ENCODE measurements at places on chromosomes 4 and X.
A peak's percentile ranks its signal among the peaks of the same experiment; 100 is the strongest.

- DNase-seq, result peak; percentile 21
These were observed 67.3 kb downstream of the PDLIM5 start for GRCh38 chr4:94519019-94519418.

DNA sequence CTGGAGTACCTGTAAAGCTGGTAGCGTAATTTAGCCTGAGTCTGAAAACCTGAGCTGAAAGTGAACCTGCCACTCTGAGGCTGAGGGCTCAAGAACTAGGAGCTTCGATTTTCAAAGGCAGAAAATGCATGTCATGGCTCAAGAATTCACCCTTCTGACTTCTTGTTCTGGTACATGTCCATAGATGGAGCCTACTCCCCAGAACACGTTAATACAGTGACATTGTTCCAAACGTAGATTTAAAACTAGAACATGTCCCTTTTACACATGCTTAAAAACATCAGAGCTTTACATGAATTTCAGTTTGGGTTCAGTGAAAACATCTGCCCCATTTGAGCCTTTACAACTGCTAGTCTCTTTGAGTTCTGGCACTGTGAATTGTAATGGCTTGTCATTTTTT lies 115.5 kb upstream of the WDR1 start:
- DNase-seq, result no peak

GRCh38 chr4:83661359-83661758 lies 125.5 kb downstream of the GPAT3 start:
- DNase-seq, result no peak

DNA sequence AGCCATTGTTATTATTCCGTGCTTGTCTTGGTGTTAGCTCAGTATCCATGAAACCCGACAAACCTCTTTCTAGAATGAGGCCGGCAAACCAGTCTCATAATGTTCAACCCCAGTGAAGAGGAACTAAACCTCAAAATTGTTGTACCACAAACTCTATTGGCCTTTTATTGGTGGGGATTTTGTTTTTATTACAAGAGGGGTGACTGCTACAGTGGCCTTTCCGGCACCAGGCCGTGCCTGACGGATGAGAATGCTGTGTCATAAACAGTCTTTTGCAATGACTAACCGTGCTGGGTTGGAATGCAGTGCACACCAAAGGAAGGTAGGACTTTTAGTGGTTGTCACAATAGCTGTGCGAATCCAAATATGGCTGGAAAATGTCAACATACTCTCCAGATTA lies 60.8 kb downstream of the SHROOM2 start:
- peak; percentile 10 for DNase-seq

GRCh38 chrX:111411557-111411956 lies 435 bp downstream of the DCX start:
- no peak for DNase-seq

GRCh38 chrX:123736333-123736921 lies 3.6 kb upstream of the THOC2 start:
- no peak for DNase-seq

GRCh38 chrX:51665981-51666380 lies 16.6 kb downstream of the CENPVL2 start:
- no peak for DNase-seq

- DNase-seq, result no peak
These were observed at the start of gene CDS1 for GRCh38 chr4:84582988-84583875. CDS1 (plus strand) TSS chr4:84583127; CDS start chr4:84583402, 275 bp downstream.

GRCh38 chr4:173214661-173215060 lies 46.0 kb downstream of the GALNT7 start:
- DNase-seq, result no peak

DNA sequence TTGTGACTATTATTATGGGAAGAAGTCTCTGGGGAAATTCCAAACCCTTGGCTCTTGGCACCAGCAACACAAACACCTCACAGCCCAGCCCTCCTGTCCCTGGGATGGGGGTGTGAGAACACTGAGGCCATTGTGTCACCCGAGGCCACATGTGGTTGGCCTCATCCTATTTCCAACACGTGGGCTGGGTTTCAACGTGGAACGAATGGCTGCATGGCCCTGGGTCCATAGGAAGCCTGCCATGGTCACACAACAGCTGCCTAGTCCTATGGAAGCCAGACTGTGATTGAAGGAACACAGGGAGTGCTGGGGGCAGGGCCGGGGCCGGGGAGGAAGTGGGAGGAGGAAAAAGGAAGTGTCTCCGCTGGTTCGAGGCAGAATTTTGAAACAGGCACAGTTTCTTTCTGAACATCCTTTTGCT lies 10.0 kb downstream of the CLCN4 start:
- peak; percentile 61 for DNase-seq

GRCh38 chr4:41267997-41268396 lies 11.3 kb downstream of the UCHL1 start:
- no peak for DNase-seq

DNA sequence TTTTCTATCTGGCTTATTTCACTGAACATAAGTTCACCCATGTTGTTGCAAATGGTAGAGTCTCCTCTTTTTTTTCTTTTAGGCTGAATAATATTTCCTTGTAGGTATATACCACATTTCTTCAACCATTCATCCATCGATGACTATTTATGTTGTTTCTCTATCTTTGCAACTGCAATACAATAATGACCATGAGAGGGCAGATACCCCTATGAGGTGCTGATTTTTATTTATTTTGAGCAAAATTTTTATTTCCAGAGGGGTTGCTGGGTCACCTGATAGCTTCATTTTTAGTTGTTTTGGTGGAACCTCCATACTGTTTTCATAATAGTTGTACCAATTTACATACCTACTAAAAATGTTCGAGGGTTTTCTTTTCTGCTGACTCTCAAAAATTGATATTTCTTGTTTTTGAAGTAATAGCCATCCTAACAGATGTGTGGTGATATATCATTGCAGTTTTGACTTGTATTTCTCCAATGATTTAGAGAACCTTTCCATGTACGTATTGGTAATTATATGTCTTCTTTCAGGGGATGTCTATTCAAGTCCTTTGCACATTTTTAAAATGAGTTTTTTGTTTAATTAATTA lies 1697.0 kb downstream of the PCDH7 start:
- DNase-seq, result no peak

GRCh38 chr4:166078383-166078782 lies 205.3 kb downstream of the TLL1 start:
- DNase-seq, result no peak

DNA sequence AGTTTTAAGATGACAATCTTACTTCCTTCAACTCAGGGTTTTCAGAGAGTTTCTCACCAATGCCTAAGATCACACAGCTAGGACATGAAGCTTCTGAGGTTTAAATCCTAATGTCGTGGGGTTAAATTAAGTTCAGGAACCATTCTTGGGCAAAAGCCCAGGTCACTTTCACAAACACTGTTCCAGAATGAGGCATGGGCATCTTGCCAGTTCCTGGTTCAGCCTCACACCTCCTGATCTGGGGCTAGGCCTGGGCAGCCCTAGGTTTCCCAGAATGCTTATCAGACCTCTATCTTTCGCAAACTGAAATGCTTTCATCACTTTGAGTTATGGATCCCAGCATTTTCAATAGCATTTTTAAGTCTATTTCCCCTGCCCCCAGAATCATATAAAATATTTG lies 224.8 kb upstream of the EDA2R start:
- DNase-seq, result no peak

DNA sequence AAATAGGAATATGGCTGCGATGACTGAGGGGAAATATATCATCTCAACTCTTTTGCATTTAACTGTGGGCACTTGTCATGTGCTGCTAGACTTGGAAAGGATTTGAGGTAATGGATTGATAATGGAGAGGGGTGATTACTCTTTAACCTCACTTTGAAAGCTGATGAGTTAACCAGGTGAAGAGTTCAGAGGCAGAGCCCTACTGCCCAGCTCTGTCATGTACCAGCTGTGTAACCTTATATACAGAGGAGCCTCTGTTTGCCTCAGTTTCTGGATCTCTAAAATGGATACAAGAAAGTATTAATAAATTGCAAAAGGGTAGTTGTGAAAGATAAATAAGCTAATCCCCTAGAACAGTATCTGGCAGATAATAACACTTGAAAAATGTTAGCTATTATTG lies 51.5 kb downstream of the WDR19 start:
- DNase-seq, result no peak
